ENCODE measurements at places on chromosomes 11 and 22.

GRCh38 chr11:35553831-35554230, 28.4 kb upstream of the PAMR1 start:
- no peak for DNase-seq

DNA sequence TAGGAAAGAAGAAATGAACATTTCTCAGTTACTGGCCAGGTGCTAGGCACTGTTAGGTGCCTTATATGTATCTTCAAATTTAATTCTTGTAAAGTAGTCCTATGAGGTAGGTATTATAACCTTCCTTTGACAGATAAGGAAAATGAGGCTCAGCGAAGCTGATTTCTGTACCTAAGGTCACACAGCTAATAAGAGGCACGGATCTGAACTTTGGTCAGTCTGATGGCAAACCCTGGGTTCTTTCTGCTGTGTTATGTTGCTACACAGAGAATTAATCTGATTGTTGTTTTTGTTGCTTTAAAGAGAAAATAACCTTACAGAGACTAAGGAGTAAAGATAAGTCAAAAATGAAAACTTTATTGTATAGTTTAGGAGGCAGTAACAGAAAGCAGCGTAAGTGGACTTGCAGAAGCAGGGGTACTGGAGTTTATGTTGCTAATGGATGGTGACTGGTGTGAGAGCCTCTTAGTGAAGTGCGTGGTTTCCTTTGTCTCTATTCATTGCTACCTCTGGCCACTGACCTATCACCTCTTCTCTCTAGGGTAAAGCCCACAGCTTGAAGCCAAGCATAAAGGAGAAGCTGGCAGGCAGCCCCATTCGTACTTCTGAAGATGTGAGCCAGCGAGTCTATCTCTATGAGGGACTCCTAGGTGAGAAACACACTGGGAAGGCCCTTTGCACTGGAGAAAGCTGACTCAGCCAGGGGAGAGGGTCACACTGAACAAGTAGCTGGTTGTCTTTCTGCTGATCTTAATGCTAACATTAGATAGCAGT, 38.3 kb downstream of the MADD start:
- DNase-seq: no peak

DNA sequence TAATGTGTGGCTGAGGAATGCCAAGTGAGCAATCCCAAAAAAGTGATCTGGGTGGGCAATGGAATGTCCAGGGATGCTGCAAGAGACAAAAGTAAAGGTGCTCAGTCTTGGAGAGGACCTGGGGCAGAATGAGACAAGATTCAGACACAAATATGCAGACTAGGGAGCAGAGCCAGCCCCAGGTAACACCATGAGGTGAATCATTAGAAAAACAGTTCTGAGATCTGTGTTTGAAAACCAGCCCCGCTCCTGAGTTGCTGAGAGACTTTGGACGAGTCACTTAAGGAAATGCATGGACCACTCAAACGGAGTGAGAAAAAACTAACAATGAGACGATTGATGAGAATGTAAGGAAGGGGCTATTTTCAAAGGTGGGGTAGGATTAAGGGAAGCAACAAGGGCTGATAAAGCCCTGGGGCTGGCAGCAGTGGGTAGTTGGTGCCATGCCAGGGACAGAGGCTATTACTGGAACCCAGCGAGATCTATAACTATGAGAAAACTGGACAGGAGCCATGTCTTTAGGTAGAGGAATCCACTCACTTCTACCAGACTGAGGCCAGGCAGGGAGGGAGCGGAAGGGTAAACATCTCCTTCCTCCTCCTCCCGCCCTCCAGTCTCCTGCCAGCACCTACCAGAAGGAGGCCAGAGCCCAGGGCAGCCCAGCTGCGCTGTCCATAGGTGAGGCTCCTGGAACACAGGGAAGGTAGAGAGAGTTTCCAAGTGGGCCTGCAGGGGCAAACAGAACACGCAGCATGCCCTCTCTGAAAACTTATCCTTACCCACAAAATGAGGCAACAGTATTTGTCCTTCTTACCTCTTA, 130.4 kb upstream of the TEAD1 start:
- no peak for DNase-seq

DNA sequence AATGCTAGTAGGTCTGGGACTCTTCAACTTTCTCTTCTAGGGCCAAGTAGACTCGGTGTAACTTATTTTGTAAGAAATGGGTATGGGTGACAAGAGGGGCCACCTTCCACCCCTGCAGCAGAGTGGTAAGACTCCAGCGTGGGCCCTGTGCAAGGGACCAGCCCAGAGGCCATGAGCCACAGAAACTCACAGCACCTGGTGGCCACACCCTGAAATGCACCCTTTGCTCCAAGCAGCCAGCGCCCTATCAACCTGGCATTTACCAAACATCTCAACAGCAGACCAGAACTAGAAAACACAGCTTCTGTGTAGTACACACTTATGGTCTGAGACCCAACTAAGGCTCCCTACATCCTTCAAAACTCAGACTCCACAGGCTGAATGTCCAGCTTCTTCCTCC, 5.7 kb downstream of the CDCA5 start:
- peak; percentile 44 for DNase-seq

DNA sequence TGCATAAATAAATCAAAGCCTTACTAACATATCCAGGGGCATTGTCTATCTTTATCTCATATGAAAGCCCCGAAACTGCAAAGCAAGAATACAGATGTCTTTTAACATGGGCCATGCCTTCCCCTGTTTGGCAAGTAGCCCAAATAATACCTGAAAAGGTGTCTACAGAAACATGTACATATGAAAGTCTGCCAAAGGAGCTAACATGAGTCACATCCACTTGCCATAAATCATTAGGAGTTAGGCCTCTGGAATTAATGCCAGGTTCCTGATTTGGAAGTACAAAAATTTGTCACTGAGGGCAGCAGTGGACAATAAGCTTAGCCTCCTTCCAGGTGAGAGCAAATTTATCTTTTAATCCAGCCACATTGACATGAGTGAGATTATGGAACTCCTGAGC, 85.5 kb upstream of the PGR start:
- DNase-seq: no peak

DNA sequence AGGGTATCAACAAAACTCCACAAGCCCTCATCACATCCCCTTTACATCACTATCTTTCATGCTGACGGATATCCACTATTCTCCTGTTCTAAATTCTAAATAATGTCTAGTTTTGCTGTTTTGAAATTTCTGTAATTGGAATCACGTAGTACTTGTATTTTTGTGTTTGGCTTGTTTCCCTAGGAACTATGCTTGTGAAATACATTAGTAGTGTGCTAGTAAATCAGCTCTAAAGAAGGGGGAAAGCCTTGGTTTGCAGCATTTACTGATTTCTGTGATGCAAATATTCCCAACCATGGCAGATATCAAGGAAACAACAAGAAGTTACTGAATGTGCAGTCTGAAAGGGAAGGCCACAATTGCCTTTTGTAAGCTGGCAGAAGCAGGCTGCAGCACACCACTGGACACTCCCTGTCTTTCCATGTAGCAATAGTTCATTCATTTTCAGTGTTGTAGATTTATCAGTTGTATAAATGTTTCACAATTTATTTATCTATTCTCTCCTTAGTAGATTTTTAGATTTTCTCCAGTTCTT, 4.7 kb upstream of the FOLH1 start:
- no peak for DNase-seq

- DNase-seq: no peak
Observed at GRCh38 chr11:46543564-46543963, 50.3 kb downstream of the AMBRA1 start.

DNA sequence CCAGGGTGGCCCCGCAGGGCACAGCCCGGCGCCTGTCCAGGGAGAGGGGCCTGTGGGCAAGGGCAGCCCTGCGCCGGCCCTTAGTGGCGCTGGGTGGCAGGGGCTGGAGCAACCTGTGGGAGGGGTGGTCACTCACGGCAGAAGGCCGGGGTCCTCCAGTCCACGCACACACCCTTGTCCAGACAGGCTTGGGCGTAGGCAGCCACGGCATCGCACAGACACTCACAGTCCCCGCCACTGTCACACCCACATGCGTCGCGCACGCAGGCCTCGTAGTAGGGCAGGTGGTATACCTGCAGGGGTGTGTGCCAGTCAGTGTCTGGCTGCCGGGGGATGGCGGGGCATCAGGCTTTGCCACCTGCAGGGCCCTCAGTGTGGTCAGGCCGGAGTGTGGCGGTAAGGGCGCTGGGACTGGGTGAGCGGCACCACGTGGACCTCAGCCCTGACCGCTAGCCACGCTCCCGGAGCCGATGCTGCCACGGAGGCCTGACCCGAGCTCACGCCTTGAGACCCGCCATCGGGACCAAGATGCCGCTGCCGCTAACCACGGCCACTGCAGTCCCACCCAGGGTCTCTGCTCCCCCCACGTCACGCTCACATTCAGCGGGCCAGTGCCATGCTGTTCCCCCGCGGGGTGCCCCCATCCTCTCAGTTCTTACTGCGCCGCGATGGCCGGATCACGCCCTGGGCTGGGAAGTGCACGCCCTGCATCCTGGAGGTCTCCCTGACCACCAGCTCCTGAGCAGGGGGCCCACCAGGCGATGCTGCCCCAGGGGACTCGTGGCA, 12.5 kb downstream of the MUC6 start:
- no peak for DNase-seq

GRCh38 chr11:61815790-61816735, 740 bp downstream of the FADS1 start:
- no peak for DNase-seq

- DNase-seq: no peak
Observed at GRCh38 chr22:47370448-47371262, 608.2 kb downstream of the TBC1D22A start.

- DNase-seq: no peak
Observed at GRCh38 chr11:129146191-129146590, 45.9 kb downstream of the ARHGAP32 start.

DNA sequence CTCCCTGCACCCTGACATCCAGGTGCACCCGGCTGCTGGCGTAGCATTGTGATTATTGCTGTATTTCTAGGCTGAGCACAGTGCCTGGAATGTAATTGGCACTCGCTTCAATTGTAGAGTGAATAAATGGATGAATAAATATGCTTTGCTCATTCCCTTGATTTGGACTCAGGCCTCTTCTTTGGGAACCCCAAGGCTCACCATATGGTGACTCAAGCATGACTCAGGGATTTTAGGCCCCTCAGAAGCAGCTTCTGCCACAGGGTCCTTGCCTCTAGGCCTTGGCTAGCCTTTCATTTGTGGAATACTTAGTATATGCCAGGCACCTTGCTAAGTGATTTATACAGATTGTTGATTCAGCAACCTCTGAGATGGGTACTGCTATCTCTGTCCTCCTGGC, 78.9 kb downstream of the GRIK4 start:
- no peak for DNase-seq

DNA sequence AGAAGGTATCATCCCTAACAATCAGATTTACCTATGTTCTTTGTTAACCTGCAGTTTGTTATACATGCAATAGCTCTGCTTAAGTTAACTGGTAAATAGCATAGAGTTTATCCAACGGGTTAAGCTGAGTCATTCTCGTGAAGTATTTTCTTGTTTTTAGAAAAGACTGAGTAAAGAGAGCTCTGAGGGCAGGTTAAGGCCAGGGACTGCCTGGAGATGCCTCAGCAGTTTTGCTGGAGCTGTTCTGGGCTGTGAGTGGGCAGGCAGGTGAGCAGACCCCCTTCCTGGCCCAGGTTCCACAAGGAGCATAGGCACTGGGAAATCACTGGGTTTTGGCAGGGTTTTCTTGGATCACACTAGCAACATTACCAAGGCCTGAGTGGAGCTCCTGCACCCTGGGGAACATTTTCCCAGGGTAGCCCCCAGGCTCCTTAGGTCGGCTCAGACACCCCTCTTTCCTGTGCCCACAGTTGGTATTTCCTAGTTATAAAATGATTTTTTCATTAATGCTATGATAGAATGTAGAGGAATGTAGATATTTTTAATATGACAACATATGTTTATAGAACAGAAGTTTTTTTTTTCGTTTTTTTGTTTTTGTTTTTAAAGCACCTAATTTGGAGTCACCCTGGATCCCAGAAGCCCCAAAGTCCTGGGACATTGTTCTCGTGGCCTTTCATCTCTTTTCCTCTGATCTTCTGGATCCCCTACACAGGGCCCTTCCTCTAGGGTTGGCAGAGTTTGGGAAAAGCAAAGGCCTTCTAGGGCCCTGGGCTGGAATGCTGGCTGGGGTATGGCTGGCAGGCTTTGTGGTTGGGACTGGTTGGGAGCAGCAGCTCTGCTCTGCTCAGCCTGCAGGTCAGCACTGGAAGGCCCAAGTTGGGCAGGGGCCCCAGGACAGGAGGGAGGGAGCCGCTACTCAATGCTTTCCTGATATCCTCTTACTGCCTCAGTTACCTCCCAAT, 26.7 kb downstream of the IRAG1 start:
- DNase-seq: no peak

GRCh38 chr22:46976598-46976997, 214.1 kb downstream of the TBC1D22A start:
- no peak for DNase-seq

DNA sequence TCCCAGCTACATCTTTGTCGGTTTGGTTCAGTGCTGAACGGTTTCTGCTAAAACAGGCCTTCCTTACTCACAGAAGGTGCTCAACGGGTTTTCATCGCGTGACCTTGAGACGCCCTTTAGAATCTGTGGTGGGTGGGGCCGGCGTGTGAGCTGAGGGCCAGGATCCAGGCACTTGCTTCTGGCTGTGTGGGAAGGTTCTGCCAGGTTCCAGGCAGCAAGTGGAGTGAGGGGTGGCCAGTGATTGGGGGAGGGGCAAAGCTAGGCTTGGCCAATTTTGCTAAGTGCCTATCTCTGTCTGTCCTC, 35.2 kb downstream of the KCNJ4 start:
- no peak for DNase-seq

DNA sequence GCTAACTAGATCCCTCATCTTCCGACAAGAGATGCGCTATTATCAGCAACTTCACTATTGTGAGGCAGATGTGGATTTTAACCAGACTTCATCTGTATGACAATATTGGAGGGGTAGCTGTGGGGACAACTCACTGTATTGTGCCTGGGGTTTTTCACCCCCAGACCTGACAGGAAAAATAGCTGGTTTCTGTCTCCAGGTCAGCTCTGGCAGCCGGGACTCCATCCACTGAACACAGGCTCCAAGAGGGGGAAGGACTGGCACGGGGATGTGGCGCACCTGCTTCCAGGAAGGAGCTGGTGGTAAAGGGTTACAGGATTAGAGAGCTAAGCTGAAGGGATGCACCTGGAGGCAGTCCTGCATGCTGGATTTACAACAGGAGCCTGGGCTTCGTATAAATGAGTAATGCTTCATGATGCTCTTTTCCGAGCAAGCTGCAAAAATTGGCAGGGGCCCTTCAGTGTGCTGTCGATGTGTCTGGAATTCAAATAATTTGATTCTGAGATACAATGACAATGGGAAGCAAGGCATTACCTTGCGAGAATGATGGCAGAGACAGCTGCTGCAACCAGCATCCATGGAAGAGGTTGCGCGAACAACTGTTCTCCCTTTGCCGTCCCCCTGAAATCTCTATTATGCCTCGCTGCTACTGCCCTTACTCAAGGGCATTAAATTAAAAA, 49.5 kb downstream of the LMO2 start:
- no peak for DNase-seq
